ENCODE measurements at places on chromosomes 12 and 14. TPM values are rescaled to one million over a fixed set of nuclear protein-coding genes. Genes with fewer than 3 reads are reported as not detected.

GRCh38 chr12:879641-880040, 69.9 kb downstream of the RAD52 start:
- no peak for DNase-seq

- DNase-seq: no peak
Observed at GRCh38 chr14:103878180-103878579, 30.8 kb upstream of the PPP1R13B start.

RESF1 gene
- 33.0 TPM for total RNA-seq

DNA sequence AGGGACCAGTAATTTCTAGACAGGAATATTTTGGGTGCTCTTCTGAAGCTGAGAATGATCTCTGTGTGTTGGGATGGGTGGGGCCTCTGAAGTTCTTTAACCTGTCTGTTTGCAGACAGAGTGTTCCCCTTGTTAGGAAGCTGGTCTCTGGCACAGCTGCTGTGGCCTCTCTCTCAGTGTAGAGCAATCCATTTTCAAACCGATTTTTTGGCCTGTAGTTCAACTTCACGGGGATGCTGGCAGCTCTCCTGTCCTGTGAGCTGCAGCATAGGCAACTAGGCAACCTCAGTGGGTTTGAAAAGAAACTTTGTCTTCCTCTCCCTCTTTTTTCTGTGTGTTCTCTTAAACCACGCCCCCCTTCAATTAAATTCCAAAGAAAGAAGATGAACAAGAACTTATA, 69.1 kb downstream of the SMOC1 start:
- DNase-seq: no peak

GRCh38 chr14:33408291-33408690, 469.6 kb downstream of the NPAS3 start:
- no peak for DNase-seq

GRCh38 chr14:24693353-24693737, 59.4 kb upstream of the GZMB start:
- no peak for DNase-seq

- no peak for DNase-seq
Observed at GRCh38 chr14:75213172-75213571, 36.8 kb upstream of the TMED10 start.

DNA sequence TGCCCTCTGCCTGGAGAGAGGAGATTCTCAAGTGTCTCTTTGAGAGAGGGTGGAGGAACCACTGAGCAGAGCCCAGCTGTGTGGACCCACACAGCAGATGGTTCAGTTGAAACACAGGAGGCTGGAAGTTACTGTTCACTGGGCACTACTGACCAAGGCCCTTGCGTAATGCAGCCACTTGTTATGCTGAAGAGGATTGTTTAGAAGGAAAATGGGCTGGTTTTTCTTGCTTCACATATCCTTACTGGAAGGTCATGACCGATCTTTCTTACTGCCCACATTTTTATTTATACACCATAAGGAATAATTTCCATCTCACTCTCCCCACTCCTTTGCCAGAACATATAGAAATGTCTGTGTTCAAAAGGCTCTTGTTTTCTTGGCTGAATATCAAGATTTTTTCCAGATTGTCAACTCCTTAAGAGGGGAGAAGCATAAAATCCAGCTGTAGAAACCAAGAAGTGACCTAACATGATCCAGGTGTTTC, 375.1 kb upstream of the DDHD1 start:
- DNase-seq: no peak

GRCh38 chr12:89951050-89951693, 242.5 kb upstream of the ATP2B1 start:
- peak; percentile 23 for DNase-seq

DNA sequence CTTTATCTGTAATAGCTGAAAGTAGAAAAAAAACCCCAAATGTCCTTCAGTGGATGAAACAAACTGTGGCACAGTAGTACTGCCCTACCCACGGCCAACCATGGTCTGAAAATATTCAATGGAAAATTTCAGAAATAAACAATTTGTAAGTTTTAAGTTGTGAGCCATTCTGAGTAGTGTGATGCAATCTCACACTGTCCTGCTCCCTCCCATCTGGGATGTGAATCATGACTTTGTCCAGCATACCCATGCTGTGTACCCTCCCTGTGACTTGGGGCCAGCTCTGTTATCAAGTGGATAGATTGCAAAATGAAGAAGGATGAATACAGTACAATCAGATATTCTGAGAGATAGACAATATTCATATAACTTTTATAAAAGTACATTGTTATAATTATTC, 106.2 kb downstream of the SMOC1 start:
- DNase-seq: no peak

TAS2R14 gene
- 3.1 TPM for total RNA-seq

- DNase-seq: no peak
Observed at GRCh38 chr12:92641291-92641690, 61.5 kb upstream of the PLEKHG7 start.

DNA sequence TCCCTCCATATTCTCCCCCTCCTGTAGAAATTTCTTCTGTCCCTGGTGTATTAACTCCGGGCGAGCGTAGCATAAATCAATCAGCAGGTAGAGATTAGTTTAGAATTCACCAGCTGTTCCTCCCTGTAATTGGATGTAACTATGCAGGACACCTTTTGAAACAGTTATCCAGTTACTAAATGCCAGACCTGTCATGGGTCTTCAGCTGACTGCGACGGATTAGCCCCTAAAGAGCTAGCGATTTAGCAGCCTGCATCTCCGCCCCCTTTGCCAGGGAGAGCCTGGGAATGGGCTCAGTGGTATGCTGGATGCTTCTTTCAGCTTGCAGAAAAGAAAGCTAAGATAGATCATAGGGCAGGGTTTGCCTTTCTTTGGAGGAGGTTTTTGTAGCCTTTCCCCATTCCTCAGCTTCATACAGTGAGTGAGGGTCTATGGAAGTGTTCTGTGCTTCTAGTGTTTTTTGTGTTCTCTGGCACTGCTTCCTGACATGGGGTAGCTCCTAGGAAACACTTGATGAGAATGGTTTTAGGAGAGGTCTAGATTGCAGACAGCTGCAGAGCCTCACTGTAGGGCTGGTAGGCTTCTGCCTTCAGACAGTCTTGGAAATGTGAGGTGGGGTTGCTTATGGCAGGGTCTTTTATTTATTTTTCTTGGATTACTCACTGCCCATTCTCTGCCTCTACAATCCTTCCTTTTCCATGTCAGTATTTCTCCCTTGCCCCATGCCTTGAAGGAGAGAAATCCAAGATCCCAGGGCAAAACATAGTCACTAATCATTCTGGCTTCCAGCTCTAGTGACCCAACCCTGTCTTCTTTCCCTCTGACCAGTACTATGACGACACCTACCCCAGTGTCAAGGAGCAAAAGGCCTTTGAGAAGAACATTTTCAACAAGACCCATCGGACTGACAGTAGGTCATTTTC, 16.7 kb downstream of the COPZ1 start:
- DNase-seq: no peak

PTPRO gene
- total RNA-seq: 3.7 TPM

C3AR1 gene
- 0.41 TPM for total RNA-seq

KNTC1 gene
- 12.4 TPM for total RNA-seq

KRT6A gene
- 0.21 TPM for total RNA-seq

DNA sequence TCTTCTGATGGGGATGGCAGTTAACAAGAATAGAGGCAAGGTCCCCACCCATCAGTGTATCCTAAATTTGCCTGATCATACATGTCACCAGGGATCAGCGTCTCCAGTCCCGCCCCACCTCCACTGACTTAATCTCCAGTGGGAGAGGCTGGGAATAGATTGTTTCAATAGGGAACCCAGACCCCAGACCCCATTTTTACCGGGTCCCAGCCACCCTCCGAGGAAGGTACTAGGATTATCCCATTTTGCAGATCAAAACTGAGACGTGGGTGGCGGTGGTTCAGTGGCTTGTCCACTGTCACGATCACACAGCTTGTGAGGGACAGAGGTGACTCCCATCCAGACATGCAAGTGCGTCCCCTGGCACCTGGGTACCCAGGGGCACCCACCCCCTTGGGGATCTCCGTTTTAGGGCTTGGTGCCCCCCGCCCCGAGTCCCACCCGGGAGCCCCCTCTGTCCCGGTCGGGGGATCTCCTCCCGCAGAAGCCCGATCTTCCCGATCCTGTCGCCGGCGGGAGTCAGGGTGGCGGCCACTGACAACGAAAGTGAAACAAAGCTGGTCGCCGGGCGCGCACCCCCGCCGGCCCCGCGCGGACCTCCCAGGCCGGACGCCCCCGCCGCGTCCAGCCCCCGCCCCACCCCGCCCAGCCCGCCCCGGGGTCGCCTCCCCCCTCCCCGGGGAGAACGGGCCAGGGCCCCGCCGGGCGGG, 523 bp downstream of the WSB2 start:
- DNase-seq: no peak

DNA sequence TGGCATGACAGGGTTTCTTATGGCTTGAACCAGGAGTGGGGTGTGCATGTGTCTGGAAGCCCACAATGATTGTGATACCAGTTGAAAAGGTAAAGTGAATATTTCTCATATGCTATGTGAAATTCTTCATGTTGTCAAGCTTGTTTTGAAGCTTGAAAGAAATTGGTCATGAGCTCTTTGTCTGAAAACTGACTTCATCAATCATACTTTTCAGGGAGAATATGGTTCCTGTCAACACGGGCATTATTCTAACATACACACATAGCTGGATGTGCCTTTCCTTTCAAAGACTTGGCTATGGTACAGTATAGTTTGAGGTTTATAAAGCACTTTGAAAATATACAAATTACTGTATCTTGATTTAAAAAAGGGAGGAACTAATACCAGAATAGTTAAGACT, 158.8 kb downstream of the KCNH5 start:
- DNase-seq: no peak

DNA sequence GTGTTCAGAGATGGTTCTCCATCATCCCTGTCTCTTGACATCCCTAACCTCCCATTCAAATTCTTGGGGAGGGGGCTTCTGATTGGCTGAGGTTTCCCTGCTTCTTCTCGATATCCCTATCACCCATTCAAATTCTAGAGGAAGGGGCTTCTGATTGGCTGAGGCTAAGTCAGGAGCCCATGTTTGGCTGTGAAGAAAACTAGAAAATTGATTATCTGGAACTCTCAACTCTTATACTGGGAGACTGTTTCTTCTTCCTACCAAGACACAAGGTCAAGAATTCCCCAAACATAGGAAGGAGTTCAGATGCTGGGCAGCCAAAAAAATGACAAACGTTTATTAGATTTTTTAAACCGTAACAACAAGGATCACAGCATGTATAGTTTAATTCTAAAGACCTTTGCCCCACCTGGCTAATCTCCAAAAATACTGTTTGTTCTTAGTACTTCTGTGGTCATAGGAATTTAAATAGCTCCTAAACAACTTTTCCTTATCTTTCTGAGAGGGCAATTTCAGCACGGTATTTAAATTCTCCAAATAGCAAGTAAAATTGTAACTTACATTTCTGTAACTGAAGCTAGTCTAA, 26.4 kb downstream of the SPIC start:
- no peak for DNase-seq

DNA sequence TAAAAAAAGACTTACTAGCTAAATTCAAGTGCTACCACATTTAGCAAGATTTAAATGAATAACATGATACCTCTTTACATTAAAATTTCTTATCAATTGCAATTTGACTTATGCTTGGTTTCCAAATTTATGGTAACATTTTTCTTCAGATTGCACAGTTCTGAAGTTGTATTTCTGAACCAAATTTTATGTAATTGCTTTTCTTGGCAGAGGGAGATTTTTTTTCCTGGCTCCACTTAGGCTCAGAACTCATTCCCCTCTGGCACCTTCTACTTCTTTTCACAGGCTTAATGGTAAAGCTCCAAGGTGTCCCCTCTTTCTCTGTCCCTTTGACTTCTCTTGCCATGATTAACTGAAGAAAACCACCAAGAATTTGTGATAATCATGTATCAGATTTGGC, 99.8 kb upstream of the TMTC1 start:
- no peak for DNase-seq

DNA sequence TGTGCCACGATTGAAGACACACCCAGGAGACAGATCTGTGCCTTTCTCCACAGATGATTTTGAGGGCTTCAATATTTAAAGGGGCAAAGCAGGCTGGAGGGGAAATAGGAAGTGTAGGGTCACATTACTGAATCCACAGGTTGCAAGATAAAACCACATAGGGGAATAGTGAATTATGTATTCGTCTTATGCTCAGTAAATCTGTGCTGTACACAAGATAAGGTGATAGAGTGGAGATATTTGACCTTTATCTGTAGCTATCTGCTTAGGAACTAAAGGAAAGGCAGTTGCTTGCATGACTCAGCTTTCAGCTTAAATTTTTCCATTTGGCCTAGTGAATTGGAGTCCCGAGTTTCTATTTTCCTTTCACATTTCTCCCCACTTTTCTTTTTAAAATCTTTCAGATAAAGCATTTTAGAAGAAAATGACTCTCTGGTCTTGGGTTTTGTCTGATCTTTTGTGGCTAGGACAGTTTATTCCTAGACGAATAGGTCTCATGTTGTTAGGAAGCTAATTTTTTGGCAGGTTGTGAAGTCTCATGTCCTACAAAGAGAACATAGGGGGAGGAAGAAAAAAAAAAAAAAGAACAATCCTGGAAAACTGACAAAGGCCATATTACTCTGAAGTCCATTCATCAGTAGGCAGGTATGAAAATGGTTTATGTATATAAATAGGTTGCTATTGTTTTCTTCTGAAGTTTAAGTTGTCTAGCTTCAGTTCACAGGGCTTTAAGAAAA, 55.4 kb downstream of the FBXO33 start:
- no peak for DNase-seq

CLEC4D gene
- not detected for total RNA-seq

- DNase-seq: no peak
Observed at GRCh38 chr14:100900837-100901390, 2.6 kb downstream of the RTL1 start.

DNA sequence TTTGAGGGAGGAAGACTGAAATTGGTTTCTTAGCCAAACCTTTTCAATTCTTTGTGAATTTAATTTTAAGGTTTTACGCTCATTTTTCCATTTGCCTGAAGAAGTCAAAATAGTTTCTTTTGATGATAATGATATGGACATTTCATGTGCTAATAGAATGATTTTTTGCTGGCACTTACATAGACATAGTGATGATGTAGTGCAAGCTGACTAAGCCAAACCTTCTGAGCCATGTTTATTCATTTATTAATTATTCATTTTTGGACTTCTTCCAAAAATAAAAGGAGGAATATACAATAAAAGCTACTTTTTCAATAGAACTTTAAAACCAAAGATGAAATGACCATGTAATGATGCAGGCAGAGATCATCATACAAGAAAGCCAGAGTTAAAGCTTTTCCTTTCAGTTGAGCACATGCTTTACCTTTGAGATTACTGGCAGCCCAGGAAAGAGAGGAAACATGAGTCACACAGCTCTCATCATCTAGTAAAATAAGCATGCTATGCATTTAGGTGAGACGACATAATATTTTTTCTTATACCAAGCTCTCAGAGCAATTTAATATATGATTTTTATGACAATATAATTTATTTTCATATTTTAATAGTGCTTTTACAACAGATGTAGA, 24.8 kb downstream of the KCNA1 start:
- DNase-seq: no peak

TMEM263 gene
- 29.6 TPM for total RNA-seq

- DNase-seq: no peak
Observed at GRCh38 chr14:55718551-55718950, 138.5 kb downstream of the KTN1 start.

DNA sequence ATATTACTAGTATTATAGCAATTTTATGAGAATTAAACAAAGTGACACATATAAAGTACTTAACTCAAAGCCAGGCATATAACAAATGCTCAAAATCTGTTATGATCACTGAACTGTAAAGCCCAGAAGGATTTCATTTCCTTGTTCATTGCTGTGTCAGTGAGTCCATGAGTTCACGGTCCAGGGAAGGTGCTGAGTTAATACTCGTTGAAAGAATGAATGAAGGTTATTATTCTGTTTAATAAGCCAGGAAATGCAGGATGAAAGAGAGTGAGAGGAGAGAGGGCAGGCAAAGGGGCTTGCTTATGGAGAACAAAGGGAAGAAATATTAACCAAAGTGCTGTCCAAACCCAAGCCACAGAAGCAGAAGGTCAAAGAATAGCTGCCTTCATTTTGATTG, 40.2 kb upstream of the NT5DC3 start:
- no peak for DNase-seq

AHNAK2 gene
- 121 TPM for total RNA-seq

Data from kidney epithelial cell (primary cell).